HT1080 (cell line): ENCODE measurements at places on chromosomes 1 and 21.

DNA sequence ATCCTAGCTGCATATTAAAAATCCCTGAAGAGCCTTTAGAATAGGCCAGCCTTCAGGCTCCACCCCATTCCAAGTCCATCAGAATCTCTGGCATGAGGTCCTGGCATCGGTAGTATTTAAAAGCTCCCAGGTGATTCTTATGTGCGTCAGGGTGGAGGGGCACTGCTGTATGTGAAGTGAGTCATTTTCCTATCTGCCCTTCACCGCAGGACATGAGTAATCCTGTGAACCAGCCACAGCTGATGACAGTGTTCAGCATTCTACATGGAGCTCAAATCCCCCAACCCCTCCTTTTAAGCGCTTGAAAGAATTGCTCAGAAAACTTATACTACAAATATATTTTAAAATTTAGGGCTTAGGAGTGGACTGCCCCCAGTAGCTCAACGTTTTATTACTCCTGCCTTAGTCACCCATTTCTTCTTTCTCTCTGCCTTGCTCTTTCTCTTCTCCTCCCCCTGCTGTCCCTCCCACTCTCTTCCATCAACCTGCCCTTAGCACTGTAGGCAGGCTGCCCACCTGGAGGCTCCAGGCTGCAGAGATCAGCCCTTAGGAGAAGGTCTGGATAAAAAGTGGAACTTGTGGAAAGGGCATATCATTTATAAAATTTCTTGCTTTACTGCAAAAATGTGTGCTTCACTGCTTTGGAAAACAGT, 73.8 kb upstream of the ZNF281 start:
- peak; percentile 99 for DNase-seq

DNA sequence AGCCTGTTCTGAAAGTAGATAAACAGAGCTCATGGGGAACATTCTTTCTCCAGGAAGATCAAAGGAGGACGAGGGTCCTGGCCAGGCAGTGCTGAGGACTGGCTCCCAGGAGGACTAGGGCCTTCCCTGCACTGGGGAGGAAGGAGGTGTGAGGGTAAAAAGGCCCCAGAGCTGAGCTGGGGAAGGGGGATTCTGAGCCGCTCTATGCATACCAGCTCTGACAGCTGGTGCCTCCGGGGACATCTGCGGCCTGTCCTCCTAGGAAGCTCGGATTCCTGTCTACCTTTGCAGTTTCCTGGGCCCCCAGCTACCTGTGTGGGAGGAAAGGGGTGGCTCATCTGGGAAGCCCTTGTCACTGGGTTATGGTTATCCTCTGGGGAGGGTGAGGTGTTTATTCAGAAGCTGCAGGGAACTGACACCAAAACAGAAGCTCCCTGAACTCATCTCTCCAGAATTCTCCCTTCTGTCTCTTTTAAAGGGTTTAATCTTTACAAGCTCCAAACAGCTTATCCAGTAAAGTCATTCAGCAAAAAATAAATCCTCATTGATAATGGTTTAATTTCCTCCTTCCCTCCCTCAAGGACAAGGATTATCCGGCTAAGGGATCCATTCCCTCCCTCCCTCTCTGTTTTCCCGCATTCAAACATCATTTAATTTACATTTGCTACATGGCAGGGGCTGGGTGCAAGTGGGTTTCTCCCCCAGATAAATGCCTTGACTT, 31.0 kb downstream of the NENF start:
- DNase-seq = no peak

- DNase-seq = no peak
Observed at GRCh38 chr21:43884861-43885417, 19.9 kb downstream of the AGPAT3 start.

DNA sequence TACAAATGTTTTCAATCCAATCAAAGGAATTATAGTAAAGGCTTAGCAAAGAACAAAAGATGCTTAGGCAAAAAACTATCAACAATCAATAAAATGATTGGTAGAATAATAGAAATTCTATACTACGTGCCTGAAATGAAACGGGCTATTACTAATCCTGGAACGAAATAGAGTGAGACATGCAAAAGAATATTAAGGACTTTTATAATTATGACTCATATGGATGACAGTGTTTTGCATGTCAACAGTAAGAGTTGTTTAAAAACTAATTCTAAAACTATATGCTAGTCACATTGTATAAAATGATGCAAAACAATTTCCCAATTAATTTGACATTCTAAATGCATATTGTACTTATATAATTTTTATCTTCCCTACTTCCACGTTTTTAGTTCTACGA, 35.6 kb downstream of the LRRIQ3 start:
- no peak for DNase-seq

GRCh38 chr1:185397183-185397582, 80.1 kb upstream of the IVNS1ABP start:
- DNase-seq = no peak

DNA sequence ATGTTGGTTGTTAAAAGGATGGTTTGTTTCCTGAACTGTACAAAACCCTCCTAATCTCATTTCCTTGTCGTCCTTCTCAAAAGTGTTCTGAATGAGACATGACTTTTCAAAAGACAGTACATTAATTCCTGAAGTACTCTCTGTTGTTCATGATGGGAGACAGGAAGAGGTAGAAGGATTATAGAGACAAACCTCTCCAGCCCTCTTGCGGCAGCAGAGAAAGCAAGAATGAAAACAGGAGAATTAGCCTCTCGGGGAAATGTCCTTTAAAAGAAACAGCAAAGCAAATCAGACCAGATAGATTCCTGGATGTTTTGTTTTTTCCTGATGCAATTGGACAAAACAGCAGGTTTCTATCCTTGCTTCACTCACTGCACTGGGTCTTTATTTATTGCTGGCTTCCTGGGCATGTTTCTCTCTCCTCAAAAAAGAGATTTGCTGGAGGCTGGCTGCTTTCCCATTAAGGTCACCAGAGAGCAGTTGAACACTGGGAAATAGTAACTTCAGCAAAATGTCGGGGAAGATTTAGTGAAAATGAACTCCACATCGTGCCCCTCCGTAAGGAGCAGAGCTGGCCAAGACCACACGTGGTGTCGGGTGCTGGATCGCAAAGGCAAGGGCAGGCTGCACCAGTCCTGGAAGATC, 145.8 kb upstream of the SYT6 start:
- DNase-seq = no peak

DNA sequence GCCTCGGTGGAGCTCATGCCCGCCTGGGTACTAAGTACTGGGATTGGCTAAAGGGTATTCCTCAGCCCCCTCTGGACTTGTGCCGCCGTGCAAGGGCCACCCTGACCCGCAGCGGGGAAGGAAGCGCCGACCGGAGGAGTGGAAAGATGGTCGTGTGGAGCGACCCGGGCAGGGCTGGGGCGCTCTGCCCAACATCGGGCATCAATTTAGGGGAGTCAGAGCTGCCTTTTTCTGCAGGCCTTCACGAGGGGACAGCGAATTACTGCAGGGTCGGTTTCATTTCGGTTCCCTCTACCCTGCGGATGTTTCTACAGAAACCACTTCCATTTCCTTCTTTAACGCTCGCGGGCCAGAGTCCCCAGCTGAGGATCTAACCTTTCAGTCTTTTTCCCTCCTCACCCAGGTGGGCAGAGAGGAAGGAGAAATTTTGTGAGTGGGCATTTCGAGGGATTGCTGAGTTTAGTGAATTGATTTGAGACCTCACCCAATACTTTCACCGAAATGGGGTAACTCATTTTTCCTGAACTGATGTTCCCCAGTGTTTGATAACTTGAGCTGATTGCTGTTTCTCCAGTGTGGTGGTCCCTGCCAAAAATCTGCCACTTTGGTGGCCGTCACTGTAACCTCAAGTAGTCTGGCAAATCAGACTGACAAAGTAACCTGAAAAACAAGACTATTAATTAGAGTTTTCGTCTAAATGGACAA, 1.1 kb downstream of the TOR1AIP1 start:
- no peak for DNase-seq

DNA sequence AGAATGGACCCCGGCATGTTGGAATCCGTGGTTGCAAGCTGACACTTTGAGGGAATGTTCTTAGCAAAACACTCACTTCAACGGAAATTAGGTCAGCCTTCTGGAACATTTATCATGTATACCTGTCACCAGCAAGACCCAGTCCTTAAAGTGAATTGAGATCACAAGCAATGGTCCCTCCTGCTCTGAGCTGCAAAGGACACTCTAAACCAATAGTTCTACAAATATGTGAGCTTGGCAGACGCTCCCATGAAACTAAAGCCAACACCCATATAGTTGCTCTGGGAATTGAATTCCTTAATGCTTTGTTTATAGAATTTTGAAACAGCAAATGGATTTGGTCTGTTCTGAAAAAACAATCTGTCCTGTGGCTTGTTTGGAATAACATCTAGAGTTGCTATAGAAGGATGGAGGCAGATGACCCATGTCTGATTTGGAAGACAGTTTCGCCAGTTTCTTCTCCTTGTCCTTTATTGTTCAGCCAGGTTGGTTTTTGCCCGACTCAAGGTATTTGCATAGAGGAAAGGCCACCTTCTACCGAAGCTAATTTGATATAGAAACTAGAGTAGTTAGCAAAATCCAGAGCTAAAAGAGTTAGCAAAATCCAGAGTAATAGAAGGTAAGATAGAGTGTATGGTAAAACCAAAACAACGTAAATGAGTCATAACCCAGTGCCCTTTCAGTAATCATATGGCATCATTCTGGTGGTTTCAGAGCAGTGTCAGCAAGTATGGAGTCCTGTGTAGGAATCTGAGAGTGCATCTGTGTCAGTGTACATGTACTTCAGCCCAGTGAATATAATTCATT, 236.2 kb downstream of the NFIA start:
- DNase-seq = peak; percentile 43

- DNase-seq = no peak
Observed at GRCh38 chr1:171160639-171161354, 24.3 kb upstream of the FMO2 start.

- DNase-seq = no peak
Observed at GRCh38 chr1:87684713-87685205, 356.1 kb downstream of the LMO4 start.

DNA sequence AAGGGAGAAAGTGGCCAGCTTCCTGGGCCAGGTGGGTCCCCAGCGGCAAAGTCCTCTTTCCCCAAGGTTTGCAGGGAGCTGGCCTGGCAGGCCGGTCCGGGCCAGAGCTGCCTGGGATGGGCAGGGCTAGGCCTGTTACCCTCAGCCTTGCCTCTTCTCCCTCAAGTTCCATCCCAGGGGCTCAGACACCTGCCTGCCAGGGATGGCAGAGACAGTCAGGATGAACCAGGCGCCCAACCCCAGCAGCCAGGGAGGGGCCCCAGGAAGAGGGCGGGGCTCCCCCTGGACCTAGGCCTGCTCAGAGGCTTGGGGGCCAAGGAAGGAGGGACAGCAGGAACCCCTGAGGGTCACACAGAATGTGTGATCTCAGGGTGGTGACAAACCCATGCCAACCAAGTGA, 120.6 kb downstream of the CASZ1 start:
- no peak for DNase-seq
